ENCODE measurements at places on chromosomes 12 and 14.

DNA sequence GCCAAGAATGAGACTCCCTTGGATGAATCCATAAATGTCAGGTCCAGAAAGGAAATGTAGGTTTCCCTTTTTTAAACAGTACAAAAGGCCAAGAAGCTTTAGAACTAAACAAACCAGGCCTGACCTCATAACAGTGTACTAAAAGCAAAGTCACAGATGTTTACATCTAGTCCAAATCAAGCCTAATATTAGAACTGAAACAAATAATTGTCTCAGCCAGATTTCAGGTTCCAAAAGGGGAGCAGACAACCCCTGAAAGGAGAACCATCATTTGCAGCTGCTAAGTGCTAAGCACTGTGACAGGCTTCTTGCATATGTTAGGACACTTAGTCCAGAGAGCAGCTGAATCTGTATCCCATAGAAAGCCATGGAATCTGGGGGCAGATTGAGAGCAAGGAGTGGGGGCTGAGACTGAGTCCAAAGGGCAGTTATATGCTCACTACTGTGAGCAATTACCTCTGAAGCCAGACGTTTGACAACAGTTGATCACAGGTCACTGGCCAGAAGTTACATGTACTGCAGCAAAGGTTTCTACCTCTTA, 90.1 kb downstream of the STXBP6 start:
- DNase-seq: no peak

GRCh38 chr12:107662484-107662883, 23.1 kb upstream of the PWP1 start:
- no peak for DNase-seq

DNA sequence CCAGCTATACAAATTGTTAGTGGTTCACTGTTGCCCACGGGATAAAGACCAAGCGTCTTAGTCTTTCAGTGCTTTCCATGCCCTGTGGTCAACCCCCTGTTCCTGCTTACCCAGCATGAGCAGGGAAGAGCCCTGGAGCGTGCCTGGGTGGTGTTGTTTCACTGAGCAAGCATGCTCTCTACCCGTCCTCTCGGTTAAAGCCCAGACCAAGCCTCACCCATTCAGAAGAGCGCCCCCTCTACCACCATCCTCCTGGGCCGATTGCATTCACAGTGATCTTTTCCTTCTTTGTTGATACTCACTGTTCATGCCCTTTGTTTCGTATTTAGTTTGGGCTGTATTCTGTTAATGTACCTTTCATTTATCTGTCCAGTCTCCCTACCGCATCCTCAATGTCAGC, 25.1 kb downstream of the DYRK4 start:
- no peak for DNase-seq

GRCh38 chr12:65640489-65640901, 183.8 kb upstream of the HMGA2 start:
- no peak for DNase-seq

GRCh38 chr12:64082116-64082515, 140.0 kb downstream of the KICS2 start:
- DNase-seq: no peak
